HTR-8/SVneo (cell line): ENCODE measurements at places on chromosomes 3 and 15.

DNA sequence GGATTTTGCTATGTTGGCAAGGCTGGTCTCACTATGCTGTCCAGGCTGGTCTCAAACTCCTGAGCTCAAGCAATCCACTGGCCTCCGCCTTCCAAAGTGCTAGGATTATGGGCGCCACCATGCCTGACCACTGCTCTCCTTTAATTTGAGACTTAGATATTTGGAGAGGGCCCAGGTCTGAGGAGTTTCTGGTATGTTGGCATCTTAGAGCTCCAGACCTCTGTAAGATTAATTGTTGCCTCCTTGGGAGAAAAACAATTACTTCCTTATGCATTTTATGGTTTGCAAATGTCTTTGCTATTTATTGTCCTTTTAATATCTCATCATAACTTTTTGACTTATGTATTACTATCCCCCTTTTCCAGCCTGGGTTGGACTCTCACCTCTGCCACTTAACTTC is 2.9 kb downstream of the ZNF774 start:
- no peak for DNase-seq

- DNase-seq, result no peak
These were observed 18.3 kb upstream of the RFX7 start for GRCh38 chr15:56261854-56262509.

DNA sequence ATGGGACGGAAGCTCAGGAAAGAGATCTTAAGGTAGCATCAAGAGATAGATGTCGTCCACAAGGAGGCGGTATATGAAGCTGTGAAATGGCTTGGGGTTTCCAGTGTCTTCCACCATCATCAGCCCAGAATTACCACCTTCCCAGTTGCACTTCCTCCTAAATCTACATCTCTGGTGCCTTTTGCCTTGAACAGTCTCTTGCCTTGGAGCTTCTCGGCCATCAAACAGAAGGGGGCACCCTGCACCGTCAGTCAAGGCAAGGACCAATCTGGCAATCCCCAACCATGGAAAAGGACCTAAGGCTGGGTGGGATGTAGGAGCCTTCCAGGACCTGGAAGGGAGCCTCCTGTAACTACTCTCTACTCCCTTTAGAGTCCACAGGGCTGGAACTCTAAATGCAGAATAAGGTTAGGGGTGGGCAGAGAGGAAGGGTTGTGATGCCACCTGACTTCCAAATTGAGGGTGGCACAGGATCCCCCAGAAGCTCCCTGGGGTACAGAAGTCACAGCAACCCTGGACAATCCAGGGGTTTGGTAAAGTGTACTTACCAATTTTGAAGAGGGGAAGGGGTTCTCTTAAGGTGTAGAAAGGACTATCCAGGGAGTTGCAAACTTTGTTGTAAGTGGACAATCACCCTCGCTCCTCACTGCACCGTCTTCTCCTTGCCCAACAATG is 1.0 kb upstream of the RYR3 start:
- no peak for DNase-seq

DNA sequence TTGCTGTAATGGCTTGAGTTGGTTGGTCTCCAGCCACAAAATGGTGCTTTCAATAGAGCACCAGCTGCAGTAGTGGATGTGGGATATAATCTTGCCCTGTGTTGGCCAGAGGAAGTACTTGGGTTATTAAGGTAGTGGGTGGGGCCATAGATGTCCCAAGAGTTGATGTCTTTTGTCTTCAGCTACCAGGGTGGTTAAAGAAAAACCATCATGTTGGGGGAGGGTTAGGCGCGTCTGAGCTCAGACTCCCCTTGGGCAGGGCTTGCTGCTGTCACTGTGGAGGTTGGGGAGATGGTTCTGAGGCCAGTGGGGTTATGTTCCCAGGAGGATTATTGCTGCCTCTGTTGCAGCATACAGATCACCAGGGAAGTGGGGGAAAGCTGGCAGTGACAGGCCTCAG is 46.9 kb upstream of the GADL1 start:
- DNase-seq, result no peak
